ENCODE measurements at places on chromosomes 5 and 9. TPM values are rescaled to one million over a fixed set of nuclear protein-coding genes. Genes with fewer than 3 reads are reported as not detected.

Gene NPR2
- 42.3 TPM for total RNA-seq

Gene GAPT
- total RNA-seq, result not detected

Gene IFNA2
- total RNA-seq, result not detected

Gene UNC13B
- 19.3 TPM for total RNA-seq

Gene YIPF5
- total RNA-seq, result 151 TPM

Gene C1QTNF2
- 1.2 TPM for total RNA-seq

Gene IRGM
- not detected for total RNA-seq

Gene TAF11L9
- not detected for total RNA-seq

Gene DMRTA1
- total RNA-seq, result not detected
